Tibial nerve (tissue), 4 donors: ENCODE measurements at places on chromosomes 2 and 18.

GRCh38 chr2:191976436-191976835, 129.5 kb upstream of the CAVIN2 start:
- DNase-seq: no peak

DNA sequence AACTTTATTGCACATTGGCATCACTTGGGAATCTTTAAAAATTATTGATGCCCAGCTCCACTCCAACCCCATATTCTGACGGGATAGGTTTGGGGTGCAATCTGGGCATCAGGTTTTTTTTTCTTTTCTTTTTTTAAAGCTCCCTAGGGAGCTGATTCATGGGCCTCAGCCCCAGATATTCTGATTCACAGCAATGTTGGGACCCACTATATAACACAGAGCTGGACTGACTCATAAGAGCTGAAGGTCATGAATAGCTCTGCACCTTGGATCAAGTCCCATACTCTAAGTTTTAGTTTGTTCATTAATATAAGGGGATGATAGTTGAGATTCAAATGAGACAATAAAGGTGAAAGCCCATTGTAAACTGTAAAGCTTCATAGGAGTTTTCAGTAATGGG, 191.1 kb upstream of the REV1 start:
- no peak for DNase-seq

GRCh38 chr2:173355866-173356508, 1.3 kb downstream of the CDCA7 start:
- no peak for DNase-seq

DNA sequence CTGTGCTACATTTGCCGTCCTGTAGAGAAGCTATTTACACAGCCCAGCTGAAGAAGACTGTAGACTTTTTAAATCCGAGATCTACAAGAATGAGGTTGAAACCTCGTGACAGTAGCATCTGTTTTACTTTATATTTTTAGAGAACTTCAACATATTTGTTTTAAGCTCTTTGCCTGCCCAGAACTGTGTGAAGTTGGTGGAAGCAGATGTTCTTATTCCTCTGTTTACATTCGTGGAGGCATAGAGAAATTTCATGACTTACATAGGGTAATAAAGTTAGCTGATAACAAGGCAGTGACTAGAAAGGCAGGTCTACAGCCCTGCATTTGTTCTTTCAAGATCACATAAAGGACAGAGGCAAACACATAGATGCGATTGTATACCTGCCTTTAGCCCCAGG, 47.0 kb upstream of the MAP3K20 start:
- DNase-seq: no peak

DNA sequence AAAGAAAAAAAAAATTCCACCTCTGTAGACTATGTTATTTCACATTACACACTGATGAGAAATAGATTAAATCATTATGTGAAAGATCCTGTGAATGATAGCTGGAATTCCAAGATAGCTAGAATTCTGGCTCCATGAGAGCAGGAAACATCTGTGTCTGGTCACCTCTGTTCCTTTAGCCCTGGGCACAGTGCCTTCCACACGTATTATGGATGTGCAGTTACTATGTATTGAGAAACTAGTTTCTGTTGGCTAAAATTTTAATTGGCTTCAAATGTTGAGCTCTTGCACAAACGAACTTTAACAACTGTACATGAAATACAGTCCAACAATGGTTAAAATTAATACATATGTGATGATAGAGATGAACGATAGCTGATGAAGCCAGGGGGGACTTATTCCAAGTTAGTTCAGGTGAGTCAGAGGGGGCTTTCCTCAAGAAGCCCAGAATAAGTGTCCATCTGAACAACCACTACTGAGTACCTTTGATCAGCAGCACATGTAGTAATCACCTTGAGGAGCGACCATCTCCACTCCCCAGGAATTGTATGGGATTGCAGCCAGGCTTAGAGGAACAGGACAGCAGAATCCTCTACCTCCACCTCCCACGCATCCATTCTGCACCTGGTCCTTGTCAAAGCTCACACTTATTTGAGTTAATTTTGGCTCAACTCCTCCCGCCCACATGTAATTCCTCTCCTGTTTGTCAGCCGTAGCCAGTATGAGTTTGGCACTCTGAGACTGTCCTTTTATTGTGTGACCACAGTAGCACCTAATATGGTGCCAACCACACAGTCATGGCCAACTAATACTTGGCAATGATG, 68.6 kb downstream of the NABP1 start:
- no peak for DNase-seq

- DNase-seq: no peak
Observed at GRCh38 chr2:1988049-1988448, 243.7 kb upstream of the PXDN start.

- DNase-seq: no peak
Observed at GRCh38 chr2:106695919-106696318, 190.0 kb downstream of the ST6GAL2 start.

GRCh38 chr2:148932536-148932935, 57.5 kb downstream of the KIF5C start:
- DNase-seq: no peak

- DNase-seq: peak; percentile 12
Observed at GRCh38 chr2:44167311-44167907, 1.3 kb upstream of the PPM1B start.

DNA sequence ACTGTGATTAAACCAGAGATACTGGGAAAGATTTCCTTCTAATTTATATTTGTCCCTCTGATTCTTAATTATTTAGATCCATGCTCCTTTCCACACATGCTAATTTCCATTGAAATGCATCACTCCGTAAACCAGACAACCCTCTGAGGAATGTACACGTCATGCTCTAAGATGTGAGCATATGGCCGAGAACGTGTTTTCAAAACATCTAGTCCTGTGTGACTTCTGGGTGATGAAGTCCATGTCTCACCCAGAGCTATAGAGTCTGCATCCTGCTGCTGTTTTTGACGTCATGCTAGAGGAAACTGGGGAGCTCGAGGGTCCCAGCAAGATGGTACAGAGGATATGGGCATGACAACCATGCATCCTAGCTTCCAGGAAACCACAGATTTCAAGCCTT, 53.6 kb downstream of the CAPN13 start:
- no peak for DNase-seq

DNA sequence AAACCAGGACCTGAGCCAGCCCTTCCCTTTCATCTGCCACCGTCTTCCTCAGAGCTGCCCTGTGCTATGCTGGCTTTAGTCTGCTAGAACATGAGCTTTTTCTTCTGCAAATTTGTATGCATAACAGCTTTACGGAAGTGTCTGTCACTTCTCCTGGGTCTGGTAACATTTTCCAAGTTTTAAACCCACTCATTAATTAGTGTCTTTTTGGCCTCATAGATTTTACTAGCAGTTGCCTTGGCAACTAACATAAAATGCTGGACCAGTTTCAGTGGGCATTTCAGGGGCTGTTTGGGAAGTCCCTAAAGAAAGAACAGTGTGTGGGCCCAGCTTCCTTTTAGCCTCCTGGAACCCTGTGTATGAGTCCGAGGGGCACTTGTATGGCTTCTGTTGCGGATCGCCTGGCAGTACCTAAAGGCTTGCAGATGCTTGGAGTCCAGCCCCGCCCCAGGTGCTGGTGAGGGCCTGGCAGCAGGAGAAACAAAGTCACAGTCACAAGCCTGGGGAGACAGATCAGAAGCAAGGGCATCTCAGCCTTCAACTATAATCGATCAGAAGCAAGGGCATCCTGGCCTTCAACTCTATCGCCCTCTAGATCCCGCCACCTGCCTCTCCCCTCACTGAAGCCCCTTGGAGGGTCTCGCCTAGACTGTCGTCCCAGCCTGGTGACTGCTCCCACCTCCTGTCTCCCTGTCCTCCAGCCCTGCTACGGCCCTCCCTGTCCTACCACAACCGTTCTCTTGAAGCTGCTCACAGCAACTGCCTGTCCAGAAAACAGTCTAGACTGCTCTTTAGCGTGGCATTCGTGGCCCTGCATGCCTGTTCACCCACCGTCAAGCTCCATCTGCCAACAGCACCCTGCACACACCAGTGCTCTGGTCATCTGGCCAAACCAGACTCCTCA, 36.8 kb upstream of the MAPRE3 start:
- DNase-seq: no peak

- DNase-seq: no peak
Observed at GRCh38 chr2:138515092-138515491, 13.5 kb downstream of the SPOPL start.
